ENCODE measurements at places on chromosomes 16 and 17.

DNA sequence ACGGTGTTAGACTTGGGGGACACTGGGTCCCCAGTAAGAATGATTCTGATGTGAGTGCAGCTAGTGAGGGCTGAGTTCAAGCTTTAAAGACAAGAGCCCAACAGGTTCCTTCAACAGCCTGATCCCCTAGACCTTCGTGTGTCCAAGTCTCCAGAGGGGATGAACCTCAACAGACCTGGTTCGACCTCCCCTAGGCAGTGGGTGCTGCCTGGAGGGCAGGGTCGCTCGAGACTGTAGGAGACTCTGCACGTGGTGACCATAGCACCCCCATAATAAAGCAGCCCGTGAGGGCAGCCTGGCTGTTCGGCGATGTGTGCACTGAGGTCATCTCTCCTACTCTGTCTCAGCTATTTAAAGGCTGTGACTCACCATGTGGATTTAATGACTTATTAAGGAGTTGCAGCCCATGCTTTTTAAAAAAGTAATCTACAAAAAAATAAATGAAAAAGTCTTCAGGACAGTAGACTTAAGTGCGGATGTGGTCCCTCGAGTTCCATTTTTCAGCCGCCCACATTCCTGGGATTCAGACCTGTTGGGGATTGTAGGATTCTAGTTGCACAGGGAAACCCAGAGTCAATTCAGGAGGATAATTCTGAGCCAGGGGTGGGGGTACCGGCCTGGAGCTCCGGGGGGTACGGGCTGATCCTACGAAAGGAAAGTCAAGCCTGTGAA lies 23.4 kb upstream of the METRNL start:
- DNase-seq = no peak

- DNase-seq = no peak
Observed at GRCh38 chr16:70433458-70434103, 5.3 kb downstream of the ST3GAL2 start.

DNA sequence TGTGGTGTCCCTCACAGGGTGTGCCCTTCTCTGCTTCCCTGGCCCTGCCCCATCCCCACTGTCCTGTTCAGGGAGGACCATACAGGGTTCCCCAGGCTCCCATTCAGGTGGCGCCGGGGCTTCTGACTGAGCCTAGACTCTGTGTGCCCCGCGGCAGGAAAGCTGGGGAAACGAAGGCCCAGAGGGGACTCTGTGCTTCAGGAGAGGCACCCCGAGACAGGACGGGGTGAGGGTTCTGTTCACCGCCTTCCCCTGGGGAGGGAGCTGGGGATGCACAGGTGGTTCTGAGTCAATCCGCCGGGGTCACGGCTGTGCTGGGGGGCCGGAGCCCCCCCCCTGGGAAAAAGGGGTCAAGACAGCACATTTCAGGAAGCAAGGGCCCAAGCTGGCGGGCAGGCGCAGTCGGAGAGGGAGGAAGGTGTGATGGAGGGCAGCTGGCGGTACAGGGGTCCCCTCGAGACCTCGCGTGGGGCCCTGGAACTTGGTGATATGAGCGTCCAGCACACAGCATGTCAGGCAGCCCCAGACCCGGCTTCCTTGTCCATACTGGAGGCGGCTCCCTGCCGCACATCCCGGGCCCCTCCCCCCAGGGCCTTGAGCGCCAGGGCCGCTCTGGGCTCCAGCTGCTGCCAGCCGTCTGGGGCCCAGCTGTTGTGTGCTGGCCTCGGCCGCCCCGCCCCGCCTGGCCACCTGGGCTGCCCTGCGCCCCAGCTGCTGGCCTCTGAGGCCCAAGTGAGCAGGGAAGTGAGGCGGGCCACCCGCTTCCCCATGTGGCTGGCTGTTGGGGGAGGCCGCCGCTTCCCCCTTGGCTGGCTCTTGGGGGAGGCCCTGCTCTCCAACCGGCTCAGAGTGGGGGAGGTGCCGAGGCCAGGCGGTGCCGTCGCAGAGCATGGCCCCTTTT lies 5.6 kb upstream of the NOTUM start:
- peak; percentile 76 for DNase-seq

DNA sequence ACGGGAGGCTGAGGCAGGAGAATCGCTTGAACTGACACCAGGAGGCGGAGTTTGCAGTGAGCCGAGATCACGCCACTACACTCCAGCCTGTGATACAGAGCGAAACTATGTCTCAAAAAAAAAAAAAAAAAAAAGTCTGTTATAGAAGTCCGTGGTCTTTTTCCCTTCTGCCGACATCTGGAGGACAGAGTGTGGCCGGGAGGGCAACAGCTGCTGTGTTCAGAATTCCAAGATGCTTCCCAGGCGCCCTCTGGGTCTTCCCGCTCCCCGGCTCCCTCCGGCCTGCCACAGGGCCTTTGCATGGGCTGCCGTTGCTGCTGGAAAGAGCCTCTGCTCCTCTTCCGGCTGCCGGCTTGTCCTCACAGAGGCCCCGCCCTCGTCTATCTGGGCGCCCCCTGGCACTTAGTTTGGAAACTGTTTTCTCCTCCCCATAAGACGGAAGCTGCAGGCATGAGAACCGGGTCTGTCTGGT lies 2.4 kb upstream of the CACNA1H start:
- no peak for DNase-seq

- no peak for DNase-seq
Observed at GRCh38 chr16:55495616-55496289, 13.1 kb upstream of the LPCAT2 start.

- no peak for DNase-seq
Observed at GRCh38 chr17:48612854-48613691, 2.0 kb downstream of the HOXB8 start.

GRCh38 chr17:4547118-4547906 lies 7.9 kb downstream of the MYBBP1A start:
- no peak for DNase-seq

DNA sequence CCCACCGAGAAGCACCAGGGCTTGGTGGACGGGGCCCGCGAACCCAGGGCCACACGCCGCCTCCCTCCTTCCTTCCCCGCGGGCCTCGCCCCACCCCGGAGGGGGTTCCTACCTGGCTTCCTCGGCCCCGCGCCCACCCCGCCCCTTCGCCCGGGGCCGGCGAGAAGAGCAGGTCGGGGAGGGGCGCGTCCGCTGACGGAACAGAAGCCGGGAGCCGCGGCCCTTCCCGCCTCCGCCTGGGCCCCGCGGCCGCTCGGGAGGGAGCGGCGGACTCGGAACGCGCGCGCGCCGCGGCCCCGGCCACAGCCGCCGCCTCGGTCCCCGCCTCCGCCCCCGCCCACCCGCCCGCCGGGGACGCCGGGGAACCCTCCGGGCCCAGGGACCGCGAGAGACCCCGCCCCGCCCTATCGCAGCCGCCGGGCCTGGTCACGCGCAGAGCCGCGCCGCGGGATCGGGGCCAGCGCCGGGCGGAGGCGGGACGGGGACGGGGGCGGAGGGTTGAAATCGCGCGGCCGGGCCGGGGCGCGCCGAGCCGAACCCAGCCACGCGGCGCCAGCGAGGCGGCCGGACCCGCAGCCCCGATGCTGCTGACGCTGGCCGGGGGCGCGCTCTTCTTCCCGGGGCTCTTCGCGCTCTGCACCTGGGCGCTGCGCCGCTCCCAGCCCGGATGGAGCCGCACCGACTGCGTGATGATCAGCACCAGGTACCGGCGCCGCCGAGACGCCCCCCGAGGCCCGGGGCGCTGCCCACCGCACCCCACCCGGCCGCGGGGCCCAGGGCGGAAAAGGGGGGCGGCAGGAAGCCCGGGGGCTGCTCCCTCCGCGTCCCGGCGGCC lies at the start of gene TLCD3A:
TSS of gene TLCD3A (plus strand) at position 530 of the 835 bp plus-strand sequence. CDS start at position 582, 52 bp downstream.
- peak; percentile 52 for DNase-seq

DNA sequence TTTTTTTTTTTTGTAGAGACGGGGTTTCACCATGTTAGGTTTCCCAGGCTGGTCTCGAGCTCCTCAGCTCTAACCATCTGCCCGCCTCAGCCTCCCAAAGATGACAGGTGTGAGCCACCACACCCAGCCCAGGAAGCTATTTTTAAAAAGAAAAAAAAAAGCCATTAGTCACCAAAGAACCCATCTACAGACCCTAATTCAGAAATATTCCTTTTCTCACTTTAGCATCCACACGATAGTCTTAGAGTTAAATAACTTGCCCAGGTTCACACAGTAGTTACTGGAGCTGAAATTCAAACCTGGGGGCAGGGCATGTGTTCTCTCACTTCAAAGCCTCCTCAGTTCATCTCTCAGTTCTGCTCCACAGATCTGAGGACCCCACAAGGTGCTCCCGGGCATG lies 70.3 kb upstream of the NOL11 start:
- DNase-seq = no peak

- no peak for DNase-seq
Observed at GRCh38 chr17:13337864-13338371, 263.8 kb downstream of the HS3ST3A1 start.

DNA sequence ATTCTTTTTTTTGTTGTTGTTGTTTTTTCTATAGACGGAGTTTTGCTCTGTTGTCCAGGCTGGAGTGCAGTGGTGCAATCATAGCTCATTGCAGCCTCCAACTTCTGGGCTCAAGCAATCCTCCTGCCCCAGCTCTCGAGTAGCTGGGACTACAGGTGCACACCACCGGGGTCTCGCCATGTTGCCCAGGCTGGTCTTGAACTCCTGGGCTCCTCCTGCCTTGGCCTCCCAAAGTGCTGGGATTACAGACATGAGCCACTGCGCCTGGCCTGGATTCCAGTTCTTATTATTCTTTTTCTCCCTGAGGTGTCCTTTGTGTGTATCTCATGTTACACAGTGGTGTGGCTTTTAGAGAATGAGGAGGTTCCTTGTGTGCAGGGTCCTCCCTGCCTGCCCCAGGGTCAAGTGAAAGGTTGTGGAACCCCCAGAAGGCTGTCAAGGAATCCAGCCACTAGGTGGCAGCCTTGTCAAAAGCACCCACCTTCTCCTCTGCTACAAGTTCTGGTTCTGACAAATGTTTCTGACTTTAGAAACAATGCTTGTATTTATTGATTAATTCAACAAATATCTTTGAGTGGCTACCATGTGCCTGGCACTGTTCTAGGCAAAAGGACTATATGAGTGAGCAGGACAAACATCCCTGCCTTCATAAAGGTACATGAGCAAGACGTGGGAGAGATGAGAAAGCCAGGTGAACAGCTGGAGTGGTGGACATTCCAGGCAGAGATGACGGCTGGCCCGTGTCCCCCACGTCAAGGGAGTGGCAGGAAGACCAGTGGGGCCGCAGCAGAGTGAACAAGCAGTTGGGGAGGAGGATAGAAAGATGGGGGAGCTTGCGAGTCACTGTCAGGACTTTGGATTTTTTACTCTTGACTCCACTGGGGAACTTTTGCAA lies 112.4 kb downstream of the SPECC1 start:
- peak; percentile 7 for DNase-seq

- peak; percentile 84 for DNase-seq
Observed at GRCh38 chr17:794876-795275, 12.7 kb downstream of the MRM3 start.

DNA sequence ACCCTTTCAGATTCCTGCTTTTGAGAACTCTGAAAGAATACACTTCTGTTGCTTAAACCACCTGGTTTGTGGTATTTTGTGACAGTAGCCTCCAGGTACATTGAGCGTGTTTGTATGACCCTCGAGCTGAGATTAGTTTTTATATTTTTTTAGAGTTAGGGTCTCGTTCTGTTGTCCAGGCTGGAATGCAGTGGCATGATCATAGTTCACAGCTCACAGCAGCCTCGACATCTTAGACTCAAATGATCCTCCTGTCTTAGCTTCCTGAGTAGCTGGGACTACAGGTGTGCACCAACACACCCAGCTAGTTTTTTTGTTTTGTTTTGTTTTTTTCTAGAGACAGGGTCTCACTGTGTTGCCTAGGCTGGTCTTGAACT lies 4.5 kb upstream of the ITPRIPL2 start:
- no peak for DNase-seq

DNA sequence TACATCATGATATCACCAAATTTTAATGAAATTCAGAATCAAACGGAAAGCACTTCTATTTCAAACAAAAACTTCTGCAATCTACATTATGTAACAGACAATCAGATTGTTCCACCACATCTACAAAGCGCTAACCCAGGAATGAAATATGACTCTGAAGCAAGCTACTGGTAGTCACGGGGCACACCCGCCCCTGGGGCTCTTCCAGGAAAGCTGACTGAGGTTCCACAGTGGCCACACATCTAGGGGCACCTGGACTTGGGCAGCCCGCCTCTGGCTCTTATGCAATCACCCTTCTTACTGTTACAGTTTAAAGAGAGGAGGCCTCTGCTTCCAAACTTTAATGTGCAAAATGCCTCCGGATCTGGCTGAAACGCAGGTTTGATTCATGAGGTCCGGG lies 27.5 kb downstream of the ZCCHC14 start:
- no peak for DNase-seq

DNA sequence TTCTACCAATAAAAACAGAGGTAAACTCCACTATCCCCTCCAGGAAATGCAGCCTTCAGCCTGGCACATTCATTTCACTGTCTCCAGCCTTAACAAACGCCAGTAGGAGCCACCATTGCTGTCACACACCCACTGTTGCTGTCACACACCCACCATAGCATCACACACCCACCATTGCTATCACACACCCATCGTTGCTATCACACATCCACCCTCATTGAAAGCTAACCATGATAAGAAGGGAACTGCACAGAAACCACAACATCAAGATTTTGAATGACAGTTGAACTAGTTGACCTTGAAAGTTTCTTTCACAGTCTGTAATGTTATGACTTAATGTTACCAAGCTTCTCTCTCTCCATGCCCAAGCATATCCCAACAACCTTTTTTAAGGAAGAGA lies 38.1 kb downstream of the SHCBP1 start:
- no peak for DNase-seq

- no peak for DNase-seq
Observed at GRCh38 chr16:31477220-31478216, 5.4 kb upstream of the SLC5A2 start.

DNA sequence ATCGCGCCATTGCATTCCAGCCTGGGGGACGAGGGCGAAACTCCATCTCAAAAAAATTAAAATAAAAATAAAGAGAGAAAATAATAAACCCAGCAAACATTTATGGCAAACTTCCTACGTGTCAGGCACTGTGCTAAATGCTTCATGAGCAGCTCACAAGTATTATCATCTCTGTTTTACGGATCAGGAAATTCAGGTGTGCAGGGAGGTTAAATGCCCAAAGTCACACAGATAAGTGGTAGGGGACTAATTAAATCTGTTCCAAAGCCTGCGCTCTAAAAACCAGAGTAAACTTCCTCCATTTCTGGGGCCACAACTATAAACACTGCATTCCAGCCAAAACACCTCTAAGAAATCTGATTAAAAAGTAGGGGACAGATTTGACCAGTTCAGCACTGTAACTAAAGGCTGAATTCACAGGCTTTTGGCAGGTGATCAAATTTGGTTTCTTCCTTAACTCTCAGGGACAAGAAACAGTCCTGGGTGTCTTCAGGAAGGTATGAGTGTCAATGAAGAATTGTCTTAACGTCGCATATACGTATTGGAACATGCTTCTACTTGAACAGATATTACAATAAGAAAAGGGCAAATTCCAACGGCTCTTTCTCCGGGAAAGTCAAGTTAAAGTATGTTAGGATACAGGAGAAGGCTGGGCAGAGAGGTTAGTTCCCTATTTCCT lies 996 bp downstream of the STRADA start:
- no peak for DNase-seq

DNA sequence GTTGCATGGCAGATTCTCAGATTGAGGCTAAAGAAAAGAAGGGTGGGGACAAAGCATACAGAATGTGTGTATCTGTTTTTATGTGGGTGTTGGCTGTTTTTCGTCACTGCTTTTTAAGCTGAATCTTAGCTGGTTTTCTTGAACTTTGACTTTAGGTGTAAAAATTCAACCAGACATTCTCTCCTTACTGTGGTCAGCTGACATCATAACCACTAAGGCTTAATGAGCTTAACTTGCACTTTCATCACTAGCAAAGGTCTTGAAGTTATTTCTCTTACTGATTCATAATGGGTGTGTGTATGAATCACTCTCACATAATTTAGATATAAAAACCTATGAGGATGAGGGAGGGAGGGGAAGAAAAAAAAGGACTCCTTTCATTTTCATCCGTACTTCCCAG lies 4.0 kb upstream of the CDC6 start:
- no peak for DNase-seq

- DNase-seq = no peak
Observed at GRCh38 chr17:15341966-15342365, 569 bp upstream of the TEKT3 start.
